ENCODE measurements at places on chromosomes 2 and 18. TPM values are rescaled to one million over a fixed set of nuclear protein-coding genes. Genes with fewer than 3 reads are reported as not detected.

DNA sequence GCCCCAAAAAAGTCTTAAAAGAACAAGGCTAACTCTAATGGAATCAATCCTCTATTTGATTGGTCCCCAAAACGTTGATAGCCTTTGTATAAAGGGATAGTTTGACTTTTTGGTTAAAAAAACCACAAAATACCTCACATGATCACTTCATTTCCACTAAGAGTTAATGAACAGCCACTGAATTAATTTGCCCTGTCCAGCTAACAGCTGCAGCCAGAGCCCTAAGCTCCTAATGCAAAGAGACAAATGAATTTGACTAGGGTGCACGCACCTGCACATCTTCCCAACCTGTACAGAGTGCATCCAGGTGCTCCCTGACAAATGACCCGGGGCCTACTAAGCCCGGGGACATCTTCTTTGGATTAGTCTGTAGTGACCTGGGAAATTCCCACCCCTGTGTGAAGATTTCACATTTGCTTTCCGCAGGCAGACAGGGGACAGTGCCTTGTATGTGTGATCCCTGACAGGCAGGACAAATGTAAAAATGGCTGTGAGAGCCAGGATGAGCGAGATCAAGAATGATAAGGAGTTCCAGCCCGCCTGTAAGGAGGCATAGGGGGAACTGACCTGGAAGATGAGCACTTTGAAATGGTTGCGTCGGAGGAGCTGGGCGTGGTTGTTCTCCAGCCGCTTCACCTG is 893 bp downstream of the CAVIN2 start:
- no peak for DNase-seq

DNA sequence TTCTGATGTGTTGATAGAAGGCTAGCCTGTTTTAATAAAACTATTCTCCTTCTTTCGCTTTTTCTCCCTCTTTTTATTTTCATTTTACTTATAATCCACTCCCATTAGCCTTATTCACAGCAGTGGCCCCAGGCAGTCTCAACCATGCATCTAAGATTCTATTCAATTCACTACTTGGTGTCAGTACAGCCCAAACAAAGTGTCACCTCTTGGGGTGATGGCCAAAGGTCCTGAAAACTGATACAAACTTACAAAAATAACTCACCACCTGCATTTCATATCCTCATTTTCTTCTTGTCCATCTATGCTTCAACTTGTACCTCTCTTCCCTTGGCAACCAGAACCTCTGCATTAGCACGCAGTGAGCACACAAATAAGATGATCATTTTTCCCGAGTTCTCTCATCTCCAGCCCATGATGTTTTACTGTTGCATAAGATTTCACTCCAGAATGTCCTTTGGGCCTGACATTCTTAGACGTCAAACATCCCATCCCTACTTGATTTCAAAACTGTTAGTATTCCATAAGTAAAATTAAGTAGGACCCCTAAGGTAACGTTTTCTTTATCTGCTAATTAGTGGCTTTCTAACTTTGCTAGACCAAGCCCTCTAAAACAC is 559.3 kb upstream of the TNP1 start:
- DNase-seq = no peak

The WDR12 gene
- 164 TPM for total RNA-seq

DNA sequence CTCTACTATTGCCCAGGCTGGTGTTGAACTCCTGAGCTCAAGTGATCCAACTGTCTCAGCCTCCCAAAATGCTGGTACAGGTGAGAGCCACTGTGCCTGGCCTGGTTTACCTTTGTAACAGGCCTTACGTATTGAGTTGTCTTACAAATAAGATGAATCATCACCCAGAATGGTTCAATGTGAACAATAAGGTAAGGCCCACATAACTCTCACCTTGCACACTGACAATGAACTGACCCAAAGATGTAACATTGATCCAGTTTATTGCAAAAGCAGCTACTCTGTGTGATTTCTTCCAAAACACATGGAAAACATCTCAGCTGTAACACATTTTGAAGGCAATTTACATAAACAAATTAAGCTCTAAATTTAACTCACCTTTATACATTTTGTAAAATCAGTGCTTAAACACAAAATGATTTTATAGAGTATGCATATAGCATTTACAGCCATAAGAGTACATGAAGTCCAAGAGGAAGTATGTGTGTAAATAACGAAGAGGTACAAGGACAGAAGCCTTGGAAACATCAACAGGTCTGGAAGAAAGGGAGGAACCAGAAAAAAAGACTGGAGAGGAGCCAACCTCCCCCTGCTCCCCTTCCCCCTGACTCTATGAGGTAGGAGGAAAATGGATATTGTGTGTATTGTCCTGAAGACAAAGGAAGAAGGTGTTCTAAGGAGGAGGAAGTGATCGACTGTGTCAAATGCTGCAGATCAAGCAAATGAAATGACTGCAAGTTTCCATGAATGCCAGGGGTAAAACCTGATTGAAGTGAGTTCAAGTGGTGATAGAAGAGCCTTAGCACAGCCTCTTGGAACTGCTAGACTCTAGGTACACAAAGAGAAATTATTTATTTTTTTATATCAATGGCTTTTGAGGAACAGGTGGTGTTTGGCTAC is 5.6 kb upstream of the WDFY1 start:
- DNase-seq = no peak

The ZSWIM2 gene
- not detected for total RNA-seq

The ANKRD44 gene
- total RNA-seq = 22.2 TPM

GRCh38 chr2:160332318-160332717 is 132.2 kb upstream of the ITGB6 start:
- DNase-seq = peak; percentile 84

- peak; percentile 78 for DNase-seq
Observed at GRCh38 chr2:177245010-177245422, 19.5 kb downstream of the NFE2L2 start.
